Inflammatory macrophage (primary cell): ENCODE measurements at places on chromosomes 4 and X.

DNA sequence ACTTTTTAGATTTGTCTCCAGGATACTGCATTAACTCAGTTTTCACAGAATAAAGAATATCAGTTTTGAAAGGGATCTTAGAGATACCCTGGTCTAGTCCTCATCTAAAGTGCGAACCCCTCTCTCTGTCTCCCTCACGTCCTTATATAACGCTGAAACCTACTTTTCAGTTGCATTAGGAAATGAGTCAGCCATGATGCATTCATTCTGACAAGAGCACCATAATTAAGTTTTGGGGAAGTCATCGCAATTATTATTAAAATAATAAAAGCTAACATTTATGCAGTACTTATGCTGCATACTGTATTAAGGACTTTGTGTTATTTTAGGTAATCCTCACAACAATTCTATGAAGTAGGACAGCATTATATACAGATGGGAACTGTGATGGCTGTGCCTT is 116.1 kb downstream of the REELD1 start:
- no peak for DNase-seq

- DNase-seq = peak; percentile 12
Measured at GRCh38 chr4:46894826-46895225, 14.2 kb downstream of the COX7B2 start.

DNA sequence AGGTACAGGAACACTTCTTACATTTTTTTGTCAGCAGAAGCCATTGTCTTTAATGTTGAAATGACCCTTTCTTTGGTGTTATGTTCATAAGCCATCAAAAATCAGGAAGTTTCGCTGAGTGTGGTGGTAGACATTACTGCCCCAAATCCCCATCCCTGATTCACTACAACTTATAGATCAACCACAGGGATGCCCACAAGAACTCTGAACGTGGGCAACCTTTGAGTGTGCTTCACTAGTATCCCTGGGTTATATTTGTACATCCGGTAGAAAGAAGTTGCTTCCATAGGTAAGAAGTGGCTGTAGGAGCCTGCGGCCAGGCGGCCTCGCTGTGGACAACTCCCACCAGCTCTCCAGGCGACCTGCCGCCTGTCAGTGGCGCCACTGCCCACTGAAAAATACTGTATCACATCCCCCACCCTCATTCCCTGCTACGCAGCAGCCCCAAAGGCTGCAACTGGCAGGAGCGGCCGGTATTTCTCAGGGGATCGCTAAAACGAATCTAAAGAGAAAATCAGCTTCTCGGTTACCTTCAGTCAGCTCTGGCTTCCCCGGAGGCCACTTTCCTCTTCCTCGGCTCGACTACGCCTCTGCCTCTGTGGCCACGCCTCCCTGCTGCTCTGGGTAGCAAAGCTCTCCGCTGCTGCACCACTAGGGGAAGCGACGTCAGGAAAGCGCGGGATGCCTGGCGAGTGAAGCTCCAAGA is 13.9 kb upstream of the ETDC start:
- DNase-seq = peak; percentile 45

DNA sequence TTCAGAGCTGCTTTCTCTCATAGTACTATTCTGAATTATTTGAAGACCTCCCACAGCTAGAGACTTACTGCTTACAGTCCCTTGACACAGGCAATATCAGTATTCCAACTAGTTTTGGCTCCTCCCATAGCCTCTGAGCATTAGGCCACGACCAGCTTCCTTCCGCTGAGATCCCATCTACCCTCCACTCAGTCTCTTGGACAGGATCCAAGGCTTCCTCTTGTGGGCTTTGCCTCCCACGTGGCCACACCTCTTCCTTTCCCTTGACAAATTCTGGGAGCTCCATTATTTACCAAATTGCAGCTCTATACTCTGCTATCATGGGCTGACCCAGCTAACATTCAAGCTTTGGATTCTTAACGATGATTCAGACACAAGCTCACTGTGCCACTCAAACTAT is 470.4 kb upstream of the GALNT7 start:
- no peak for DNase-seq

- DNase-seq = peak; percentile 58
Measured at GRCh38 chr4:148007314-148007760, 275.4 kb downstream of the ARHGAP10 start.

DNA sequence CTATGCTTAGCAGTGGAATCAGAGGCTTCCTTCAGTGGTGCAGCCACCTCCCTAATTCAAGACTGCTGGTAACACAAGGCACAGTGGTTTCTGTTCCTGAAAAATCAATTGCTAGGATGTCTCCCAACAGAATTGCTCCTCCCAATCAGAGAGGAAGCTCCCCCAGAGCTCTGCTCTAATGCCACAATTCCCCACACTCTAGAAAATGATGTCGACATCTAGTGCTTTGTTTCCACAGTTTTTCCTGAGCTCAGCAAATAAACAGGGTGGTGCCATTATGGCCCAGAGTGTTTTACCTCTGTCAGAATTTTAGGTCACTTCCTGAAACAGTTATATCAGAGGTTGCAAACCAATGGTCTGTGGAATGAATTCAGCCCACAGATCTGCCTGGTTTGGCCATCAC is 24.7 kb downstream of the TAB3 start:
- DNase-seq = peak; percentile 91

- no peak for DNase-seq
Measured at GRCh38 chrX:121000589-121000988, 15.0 kb upstream of the CT47A1 start.

- no peak for DNase-seq
Measured at GRCh38 chr4:181659876-181660275, 583.3 kb upstream of the TENM3 start.

- DNase-seq = no peak
Measured at GRCh38 chr4:44720371-44720770, 6.0 kb downstream of the GNPDA2 start.

DNA sequence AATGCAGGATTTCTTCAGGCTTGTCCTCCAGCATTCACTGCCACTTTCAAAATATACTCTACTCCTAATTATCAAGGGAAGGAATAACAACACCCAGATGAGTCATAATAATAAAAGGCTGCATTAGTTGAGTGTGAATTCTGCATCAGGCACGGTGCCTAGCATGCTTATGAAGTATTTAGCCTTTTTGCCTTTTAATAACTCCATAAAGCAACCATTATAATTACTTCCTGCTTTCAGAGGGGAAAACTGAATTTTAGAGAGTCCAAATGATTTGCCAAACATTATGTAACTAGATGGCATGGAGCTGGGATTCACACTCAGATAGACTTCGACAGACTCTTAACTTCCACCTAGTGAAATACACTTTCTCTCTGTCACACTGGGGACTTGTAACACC is 2365.5 kb downstream of the PCDH7 start:
- no peak for DNase-seq

DNA sequence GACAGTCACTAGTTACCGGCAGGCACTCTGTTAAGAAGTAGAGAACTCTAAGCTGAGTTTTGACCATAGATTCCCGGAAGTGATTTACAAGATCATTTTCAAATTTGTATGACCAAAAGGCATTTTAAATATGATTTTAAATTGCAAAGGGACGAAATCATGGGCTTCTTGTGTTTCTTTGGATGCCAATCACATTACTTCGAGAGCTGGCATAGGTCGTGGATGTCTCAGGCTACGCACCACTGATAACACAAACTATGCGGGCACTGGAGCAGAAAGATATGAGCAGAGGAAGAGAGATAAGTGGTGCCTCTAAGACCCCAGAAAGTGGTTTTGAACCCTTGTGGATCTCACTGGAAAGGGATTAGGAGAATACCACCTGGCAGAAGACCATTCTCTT is 294.2 kb upstream of the FTHL17 start:
- DNase-seq = no peak

- DNase-seq = peak; percentile 46
Measured at GRCh38 chrX:68433155-68433980, at the start of gene OPHN1. OPHN1 (minus strand) TSS chrX:68433495; CDS start chrX:68433020, 475 bp downstream.

- DNase-seq = no peak
Measured at GRCh38 chrX:100377826-100378225, 32.2 kb downstream of the PCDH19 start.

GRCh38 chr4:62285026-62285425 is 1084.9 kb downstream of the ADGRL3 start:
- DNase-seq = no peak

GRCh38 chr4:9969526-9970398 is 51.5 kb downstream of the SLC2A9 start:
- DNase-seq = no peak

GRCh38 chr4:45072981-45073380 is 346.6 kb upstream of the GNPDA2 start:
- no peak for DNase-seq

DNA sequence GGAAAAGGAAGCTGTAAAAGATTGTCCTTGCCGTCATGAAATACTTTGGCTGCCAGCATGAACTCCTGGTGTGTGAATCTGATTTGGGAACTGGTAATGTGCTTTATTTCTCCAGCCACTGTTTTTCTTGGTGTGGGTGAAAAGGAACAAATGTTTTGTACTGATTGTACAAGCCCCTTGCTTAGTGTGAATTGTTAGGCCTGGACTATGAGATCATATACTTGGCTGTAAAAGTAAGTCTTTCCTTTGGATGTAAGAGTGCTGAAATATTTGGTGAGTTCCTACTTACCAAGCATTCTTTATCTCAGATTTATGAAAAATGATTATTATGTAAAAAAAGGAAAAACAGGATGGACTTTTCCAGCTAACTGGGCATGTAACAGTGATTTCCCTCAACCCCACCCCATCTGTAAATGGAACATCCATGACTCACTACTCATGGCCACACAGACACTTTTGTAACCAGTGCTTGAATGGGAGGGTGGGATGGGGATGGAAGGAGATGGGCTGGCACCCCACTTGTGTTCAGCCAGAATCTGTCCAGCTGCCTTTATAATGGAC is 6.3 kb downstream of the FNIP2 start:
- DNase-seq = peak; percentile 14

DNA sequence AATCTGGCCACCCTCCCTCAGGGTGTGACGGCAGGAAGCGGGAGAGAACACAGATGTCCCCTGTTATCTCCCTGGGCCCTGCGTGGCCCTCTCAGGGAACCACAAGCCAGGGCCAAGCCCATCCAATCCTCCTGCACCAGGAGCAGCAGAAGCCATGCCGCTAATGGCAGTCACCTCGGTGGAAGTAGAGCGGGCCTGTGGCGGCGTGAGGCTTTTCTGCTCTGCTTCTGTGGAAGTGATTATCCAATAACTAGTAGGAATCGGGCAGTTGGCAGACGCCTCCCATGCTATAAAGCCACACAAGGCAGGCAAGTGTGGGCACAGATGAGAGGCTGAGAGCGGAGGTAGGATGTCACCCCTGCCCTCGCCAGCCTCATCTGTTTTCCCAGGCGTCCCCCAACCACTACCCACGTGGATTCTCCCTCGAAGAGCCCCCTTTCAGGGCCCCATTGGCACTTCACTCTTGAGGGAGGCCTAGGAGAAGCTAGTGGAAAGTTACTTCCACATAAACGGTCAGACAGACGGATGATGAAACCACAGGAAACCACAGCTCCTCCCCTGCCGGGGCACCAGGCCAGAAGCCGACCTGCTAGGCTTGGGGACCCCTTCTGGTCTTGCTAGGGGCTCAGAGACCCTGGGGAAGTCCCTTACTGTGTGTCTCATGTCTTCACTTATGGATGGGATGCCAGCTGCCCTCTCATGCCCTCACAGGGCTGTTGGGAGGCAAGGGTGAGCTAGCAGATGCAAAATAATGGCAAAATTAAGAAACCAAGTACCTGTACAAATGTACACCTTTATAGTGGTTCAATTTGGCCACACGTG is 18.8 kb upstream of the TMSB4X start:
- DNase-seq = peak; percentile 90

- DNase-seq = no peak
Measured at GRCh38 chr4:3680656-3681055, 85.5 kb upstream of the ADRA2C start.

GRCh38 chrX:96579252-96579651 is 105.4 kb upstream of the DIAPH2 start:
- DNase-seq = no peak

DNA sequence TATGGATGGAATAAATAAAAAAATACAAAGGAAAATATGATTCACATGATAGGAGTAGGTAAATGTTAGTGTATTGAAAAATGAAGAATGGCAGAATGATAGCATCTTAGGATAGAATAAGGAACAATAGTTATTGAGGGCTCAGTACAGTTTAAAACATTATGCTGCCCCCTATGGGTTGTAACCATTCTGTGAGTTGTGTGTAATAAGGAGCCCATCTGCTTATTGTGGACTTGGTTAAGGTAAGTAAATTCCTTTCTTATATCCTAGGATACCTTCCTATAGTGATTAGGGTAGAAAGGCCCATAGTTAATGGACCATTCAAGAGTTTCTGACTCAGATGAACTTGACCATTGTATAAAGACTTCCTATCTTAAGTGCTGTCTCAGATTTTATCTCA is 195.8 kb downstream of the PDHA2 start:
- no peak for DNase-seq

- DNase-seq = no peak
Measured at GRCh38 chrX:23195761-23196160, 138.9 kb upstream of the PTCHD1 start.

GRCh38 chr4:8580321-8581093 is at the start of gene GPR78:
GPR78 (plus strand) TSS chr4:8580392; CDS start chr4:8580983, 591 bp downstream.
- DNase-seq = no peak

DNA sequence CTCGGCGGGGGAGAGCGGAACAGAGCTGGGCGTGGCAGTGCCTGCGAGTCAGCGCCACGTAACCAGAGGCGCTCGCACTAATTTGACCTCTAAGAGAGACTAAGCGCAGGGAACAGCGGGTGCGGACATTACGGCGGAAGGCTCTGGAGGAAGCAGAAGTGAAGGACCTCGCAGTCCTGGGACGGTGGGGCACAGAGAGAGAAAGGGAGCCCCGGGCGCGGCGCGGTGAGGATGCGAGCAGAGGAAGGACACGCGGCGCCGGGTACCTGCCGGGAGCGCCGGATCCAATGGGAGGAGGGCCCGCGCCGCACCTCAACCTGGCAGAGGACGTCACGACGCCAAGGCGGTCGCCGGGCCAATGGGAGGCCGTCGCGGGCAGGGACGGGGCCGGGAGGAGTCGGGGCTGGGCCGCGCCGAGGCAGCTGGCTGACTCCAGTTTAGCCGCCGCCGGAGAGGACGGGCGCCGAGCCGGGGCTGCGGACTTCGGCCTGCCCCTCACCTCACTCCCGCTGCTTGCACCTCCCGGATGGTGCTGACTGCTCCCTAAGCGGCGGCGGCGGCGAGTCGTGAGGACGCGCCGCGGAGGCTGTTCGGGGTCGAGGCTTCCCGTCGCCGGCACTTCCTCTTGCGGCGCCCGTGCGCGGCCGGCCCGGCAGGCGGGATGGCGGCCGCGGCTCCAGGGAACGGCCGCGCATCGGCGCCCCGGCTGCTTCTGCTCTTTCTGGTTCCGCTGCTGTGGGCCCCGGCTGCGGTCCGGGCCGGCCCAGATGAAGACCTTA is at the start of gene TMEM165:
TMEM165 (plus strand) TSS at position 429 of the 779 bp plus-strand sequence; CDS start at position 662, 233 bp downstream.
- peak; percentile 94 for DNase-seq

- no peak for DNase-seq
Measured at GRCh38 chr4:163772238-163772637, 277.7 kb downstream of the TMA16 start.

DNA sequence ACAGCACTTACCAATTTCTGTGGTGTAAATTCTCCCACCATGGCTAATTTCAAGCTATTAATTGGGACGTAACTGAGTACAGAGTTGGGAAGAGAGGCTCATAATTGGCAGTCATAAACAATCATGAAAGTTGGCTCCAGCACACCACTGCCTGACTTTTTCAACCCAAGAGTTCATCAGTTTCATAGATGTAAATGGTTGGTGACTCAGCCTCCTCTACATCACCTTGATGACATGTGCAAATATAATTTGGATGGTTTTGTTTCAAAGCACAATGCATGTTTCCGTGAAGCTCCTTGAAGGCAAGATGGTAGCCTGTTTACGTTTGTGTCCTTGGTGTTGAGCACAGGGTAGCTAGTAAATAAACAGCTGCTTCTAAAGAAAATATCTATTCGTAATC is 235.1 kb downstream of the LDB2 start:
- DNase-seq = no peak
